CD14-positive monocyte (primary cell): ENCODE measurements at places on chromosomes 7 and 10.

GRCh38 chr10:46040004-46040403, 6.1 kb downstream of the MSMB start:
- H3K4me3 ChIP-seq, result no peak overlapping the region
- H3K36me3 ChIP-seq, result no peaks in the 10 kb centered on the region
- H3K27ac ChIP-seq, result no peak overlapping the region
- DNase-seq, result no peak
- no peaks in the 10 kb centered on the region for H3K4me1 ChIP-seq

DNA sequence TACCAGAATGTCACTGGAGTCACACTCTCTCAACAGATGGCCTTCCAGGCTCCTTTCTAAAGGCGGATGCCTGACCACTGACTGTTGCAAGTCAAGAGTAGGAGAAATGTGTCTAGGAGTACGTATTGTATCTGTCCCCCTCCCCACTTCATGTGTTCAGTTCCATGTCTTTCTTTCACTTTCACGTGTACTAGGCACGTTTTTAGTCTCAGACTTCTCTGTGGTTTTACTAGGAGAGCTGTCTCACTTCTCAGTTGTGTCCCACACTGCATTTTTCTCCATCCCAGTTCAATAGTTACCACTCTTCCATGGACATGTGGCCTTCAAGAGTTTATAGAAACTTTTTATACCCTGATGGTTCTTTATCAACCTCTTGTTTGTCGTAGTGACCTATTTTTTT, 893.0 kb downstream of the NRG3 start:
- no peaks in the 10 kb centered on the region for H3K36me3 ChIP-seq
- no peak for DNase-seq
- H3K27me3 ChIP-seq, result no peaks in the 10 kb centered on the region
- no peaks in the 10 kb centered on the region for H3K4me1 ChIP-seq
- no peak overlapping the region for H3K27ac ChIP-seq
- H3K4me3 ChIP-seq, result no peak overlapping the region

DNA sequence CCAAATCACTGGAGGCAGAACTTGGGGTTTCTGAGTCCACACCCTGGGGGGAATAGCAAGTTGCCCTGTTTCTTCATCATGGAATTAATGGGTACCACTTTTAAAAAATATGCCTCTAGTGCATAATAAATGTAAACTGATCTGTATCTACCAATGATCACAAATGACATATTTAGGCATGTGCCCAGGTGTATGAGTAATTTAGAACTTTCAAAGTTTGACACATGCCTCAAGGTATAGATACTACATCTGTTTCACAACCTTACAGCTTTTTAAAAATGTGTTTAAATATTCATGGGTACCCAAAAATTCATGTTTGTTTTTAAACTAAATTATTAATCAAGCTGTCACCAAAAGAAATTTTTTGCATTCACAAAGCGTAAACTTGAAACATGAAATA, 226.0 kb downstream of the KIAA1217 start:
- H3K27ac ChIP-seq, result no peak overlapping the region
- DNase-seq, result no peak
- H3K4me1 ChIP-seq, result no peaks in the 10 kb centered on the region
- no peaks in the 10 kb centered on the region for H3K27me3 ChIP-seq
- no peak overlapping the region for H3K4me3 ChIP-seq

DNA sequence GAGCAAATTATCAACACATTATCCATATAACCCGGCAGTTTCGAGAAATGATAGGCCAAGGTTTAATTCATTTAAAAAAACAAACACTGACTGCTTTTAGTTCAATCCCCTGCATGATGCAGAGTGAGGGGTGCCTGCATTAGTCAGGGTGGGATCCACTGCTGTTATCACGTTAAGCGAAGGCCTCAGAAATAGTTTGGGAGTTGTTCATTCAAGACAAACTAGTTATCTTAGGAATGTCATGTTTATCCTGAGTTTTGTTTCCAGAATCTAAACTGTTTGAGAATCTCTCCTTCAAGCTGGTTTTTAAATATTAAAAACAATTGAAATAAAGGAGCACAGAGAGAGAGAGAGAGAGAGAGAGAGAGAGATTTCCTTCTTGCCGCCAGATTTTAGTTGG, 36.6 kb upstream of the PFKP start:
- no peak for DNase-seq
- H3K4me1 ChIP-seq, result peaks cover 20% of the 10 kb centered on the region
- no peak overlapping the region for H3K27ac ChIP-seq
- no peaks in the 10 kb centered on the region for H3K27me3 ChIP-seq
- no peak overlapping the region for H3K4me3 ChIP-seq
- no peaks in the 10 kb centered on the region for H3K36me3 ChIP-seq

GRCh38 chr7:80189638-80190037, 55.0 kb downstream of the GNAI1 start:
- no peak overlapping the region for H3K4me3 ChIP-seq
- DNase-seq, result no peak
- H3K27ac ChIP-seq, result no peak overlapping the region
- no peaks in the 10 kb centered on the region for H3K27me3 ChIP-seq
- no peaks in the 10 kb centered on the region for H3K4me1 ChIP-seq

GRCh38 chr10:14474656-14475055, 143.9 kb upstream of the FRMD4A start:
- no peak overlapping the region for H3K4me3 ChIP-seq
- H3K27me3 ChIP-seq, result peaks cover 15% of the 10 kb centered on the region
- H3K4me1 ChIP-seq, result no peaks in the 10 kb centered on the region
- H3K27ac ChIP-seq, result no peak overlapping the region
- H3K36me3 ChIP-seq, result no peaks in the 10 kb centered on the region

DNA sequence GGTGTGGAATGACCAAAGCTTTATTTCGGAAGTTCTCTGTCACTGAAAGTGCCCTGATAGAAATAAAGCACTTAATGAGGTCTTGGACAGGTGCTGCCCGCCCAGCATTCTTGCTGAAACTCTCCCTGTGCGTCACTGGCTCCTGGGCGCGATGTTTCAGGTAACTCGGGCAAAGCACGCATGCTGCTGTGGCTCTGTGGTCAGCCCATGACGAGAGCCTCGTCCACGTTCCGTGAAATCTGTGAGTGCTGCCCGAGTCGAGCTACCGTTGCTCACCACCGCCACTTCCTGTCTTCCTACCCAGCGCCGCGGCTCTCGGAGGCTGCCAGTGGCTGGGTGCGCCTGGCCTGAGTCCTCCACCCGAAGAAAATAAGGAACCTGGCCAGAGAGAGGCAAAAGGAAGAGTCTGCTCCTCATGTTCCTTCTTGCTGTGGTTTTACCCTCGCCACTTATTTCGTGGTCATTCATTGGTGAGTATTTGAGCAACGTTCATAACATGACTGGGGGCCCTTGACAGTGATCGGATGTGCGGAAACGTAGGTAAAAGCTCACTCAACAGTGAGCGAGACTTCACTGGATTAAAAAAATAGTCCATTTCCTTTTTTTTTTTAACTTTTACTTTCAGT, 95.5 kb downstream of the MAP3K8 start:
- peak overlapping the region; percentile 22 for H3K4me3 ChIP-seq
- no peaks in the 10 kb centered on the region for H3K27me3 ChIP-seq
- peak overlapping the region; percentile 86 for H3K27ac ChIP-seq
- peaks cover 63% of the 10 kb centered on the region for H3K4me1 ChIP-seq

DNA sequence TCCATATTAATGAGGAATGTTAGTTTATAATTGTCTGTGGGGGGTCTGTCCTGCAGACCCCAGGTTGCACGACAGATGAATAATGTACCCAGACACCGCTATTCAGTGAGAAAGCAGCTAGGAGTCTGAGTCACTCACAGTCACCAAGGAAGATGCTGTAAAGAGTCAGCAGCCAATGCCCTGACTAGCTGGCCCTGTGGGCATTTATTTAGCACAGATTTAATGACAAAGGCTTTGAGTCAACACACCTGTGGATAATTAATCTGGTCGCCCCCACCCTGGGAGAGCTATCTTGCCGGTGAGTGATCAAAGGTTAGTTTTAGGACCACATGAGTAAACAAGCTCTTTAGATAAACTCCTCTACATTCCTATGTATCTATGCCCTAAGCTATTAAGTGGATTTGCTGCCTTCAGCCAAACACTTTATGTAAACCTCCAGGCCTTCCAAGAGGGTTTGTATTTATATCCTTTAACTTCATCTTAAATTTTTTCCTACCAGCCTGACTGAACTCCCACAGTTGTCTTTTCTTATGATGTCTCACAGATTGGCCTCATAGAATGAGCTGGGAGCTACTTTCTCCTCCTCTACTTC, 180.0 kb upstream of the ADCY1 start:
- no peak for DNase-seq
- H3K36me3 ChIP-seq, result no peaks in the 10 kb centered on the region
- H3K27me3 ChIP-seq, result no peaks in the 10 kb centered on the region
- H3K4me1 ChIP-seq, result no peaks in the 10 kb centered on the region
- H3K4me3 ChIP-seq, result no peak overlapping the region

- DNase-seq, result no peak
- no peak overlapping the region for H3K4me3 ChIP-seq
- no peaks in the 10 kb centered on the region for H3K36me3 ChIP-seq
- H3K27ac ChIP-seq, result no peak overlapping the region
- no peaks in the 10 kb centered on the region for H3K4me1 ChIP-seq
- H3K27me3 ChIP-seq, result no peaks in the 10 kb centered on the region
Observed at GRCh38 chr10:116049158-116049973, 223.6 kb downstream of the GFRA1 start.

- no peaks in the 10 kb centered on the region for H3K27me3 ChIP-seq
- H3K36me3 ChIP-seq, result no peaks in the 10 kb centered on the region
Observed at GRCh38 chr7:144069511-144069910, at the start of gene OR2A25. TSS of gene OR2A25 (plus strand) at chr7:144069811. CDS start at chr7:144074220, 4,409 bp downstream.

DNA sequence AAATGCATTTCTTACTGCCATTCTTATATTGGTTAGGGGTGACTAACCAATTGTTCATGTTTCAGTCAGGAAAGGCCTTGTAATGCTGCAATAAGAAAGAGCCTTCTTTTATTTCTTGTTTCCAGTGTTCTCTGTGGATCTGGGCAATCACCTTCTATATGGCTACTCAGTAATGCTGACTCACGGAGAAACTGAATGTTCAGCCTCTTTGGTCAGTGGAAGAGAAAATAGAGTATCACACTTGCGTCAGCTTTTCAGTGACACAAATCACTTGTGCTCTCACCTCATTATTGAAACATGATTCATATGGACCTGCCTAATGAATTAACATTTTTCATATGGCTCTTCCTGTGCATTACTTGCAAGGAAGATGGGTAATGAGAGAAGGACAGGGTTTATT, 243.9 kb upstream of the POT1 start:
- H3K4me3 ChIP-seq, result no peak overlapping the region
- no peaks in the 10 kb centered on the region for H3K4me1 ChIP-seq
- H3K27ac ChIP-seq, result no peak overlapping the region

GRCh38 chr7:134701272-134701671, 54.6 kb downstream of the BPGM start:
- no peak overlapping the region for H3K4me3 ChIP-seq
- no peak for DNase-seq
- H3K27ac ChIP-seq, result no peak overlapping the region
- H3K4me1 ChIP-seq, result no peaks in the 10 kb centered on the region

DNA sequence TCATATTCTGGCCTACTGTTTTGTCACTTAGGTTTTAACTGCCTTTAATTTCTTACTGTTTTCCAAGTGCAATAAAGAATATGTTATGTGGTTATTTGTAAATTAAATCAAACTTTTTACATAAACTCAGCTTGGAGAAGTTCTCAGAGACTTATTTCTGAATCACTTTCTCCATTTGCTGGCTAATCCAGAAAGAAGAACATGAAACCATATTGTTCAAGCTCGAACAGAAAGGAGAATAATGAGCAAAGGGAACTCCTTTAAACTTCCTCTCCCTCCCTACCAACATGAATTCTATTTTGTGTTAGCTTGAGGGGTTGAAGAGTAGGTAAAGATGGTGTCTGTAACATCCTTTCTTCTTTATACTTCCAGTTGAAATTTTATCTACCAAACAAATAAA, 52.3 kb downstream of the SHTN1 start:
- H3K36me3 ChIP-seq, result peaks cover 6% of the 10 kb centered on the region
- H3K27me3 ChIP-seq, result no peaks in the 10 kb centered on the region
- no peak overlapping the region for H3K27ac ChIP-seq
- peak; percentile 45 for DNase-seq

- H3K4me1 ChIP-seq, result peaks cover 31% of the 10 kb centered on the region
- H3K27me3 ChIP-seq, result no peaks in the 10 kb centered on the region
- H3K4me3 ChIP-seq, result peak overlapping the region; percentile 82
- peaks cover 24% of the 10 kb centered on the region for H3K36me3 ChIP-seq
Observed at GRCh38 chr7:143289421-143289820, 1.3 kb downstream of the CASP2 start.

DNA sequence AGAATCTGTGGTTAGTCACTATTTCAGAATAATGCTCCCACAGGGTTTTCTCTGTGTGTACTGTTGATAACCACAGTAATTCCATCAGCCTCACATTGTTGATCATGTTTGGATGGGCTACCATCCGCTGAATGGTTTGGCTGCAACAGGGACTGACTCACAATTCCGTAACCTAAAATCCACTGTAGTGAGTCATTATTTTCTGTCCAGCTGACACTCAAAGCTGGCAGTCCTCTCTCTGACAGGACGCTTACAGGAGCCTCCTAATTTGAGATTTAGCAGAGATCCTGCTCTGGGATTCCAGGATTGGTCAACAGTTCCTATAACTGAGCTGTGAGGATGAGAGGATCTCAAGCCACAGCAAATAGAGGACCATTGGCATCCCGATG, 32.7 kb downstream of the VWA2 start:
- DNase-seq, result no peak
- H3K4me3 ChIP-seq, result no peak overlapping the region
- H3K27ac ChIP-seq, result no peak overlapping the region
- no peaks in the 10 kb centered on the region for H3K27me3 ChIP-seq
- no peaks in the 10 kb centered on the region for H3K36me3 ChIP-seq
